ENCODE measurements at places on chromosomes 4 and X.
A peak's percentile ranks its signal among the peaks of the same experiment; 100 is the strongest.

GRCh38 chr4:63211375-63211774 is 1197.9 kb downstream of the TECRL start:
- no peak for DNase-seq

- no peak for DNase-seq
These were observed 83.3 kb downstream of the FAM184B start for GRCh38 chr4:17698116-17698515.

- DNase-seq: no peak
These were observed 128.9 kb downstream of the SH3KBP1 start for GRCh38 chrX:19758539-19758938.

DNA sequence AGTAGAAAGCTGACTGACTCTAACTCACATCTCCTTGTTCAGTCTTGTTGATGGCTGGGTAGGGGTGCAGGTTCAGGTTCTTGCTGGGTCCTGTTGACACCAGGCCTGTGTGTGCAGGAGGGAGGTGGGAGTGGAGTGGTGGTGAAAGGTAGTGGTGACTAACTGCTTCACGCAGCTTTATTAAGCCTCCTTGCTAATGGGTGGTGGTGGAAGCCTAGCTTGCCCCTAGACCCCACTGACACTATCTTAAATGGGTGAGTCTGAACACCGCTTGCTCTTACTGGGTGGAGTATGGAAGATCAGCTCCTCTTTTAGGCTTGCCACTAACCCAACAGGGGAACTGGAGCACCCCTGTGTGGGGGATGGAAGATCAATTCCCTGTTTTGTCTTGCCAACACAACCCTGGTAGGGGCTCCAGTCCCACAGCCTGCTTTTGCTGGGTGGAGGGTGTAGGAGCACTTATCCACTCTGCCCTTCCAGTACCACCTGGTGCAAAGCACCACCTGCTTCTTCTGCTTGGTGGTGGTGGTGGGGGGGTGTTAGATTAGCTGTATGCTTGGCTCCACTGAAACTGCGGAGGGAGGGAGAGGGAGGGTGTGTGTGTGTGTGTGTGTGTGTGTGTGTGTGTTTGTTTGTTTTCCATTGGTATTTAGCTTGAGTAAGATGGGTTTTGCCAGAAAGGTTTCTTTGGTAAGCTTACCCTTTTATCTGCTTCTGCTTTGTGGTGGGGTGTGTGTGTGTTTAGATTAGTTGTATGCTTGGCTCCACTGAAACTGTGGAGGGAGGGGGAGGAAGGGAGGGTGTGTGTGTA is 25.6 kb downstream of the KDM6A start:
- DNase-seq: no peak

GRCh38 chr4:159191989-159192388 is 89.1 kb downstream of the RAPGEF2 start:
- DNase-seq: peak; percentile 67

DNA sequence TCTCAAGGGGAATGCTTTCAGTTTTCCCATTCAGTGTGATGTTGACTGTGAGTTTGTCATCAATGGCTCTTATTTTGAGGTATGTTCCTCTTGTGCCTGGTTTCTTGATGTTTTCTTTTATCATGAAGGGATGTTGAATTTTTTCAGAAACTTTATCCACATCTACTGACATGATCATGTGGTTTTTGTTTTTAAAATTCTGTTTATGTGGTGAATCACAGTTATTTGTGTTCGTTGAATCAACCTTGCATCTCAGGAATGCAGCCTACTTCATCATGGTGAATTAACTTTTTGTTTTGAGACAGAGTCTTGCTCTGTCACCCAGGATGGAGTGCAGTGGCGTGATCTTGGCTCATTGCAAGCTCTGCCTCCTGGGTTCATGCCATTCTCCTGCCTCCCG is 263.1 kb upstream of the KLF3 start:
- DNase-seq: no peak

DNA sequence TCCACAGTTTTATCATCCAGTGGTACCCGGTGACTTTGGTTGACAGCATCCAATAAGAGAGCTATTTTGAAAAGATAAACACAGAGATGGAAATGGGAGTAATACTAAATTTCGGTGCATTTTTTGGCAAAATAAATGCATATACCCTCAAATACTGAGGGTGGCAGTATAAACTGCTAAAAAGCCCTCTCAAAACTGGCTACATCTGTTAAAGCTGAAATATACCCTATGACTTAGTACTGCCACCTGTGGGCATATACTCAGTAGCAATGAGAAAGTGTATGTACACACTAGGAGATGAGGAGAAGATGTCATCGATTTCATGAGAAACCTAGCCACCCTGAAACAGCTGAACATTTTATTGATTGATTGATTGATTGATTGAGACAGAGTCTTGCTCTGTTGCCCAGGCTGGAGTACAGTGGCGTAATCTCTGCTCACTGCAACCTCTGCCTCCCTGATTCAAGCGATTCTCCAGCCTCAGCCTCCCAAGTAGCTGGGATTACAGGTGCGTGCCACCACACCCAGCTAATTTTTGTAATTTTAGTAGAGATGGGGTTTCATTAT is 12.2 kb upstream of the TMEM128 start:
- DNase-seq: peak; percentile 48

GRCh38 chr4:16759931-16760582 is 138.4 kb downstream of the LDB2 start:
- DNase-seq: no peak

DNA sequence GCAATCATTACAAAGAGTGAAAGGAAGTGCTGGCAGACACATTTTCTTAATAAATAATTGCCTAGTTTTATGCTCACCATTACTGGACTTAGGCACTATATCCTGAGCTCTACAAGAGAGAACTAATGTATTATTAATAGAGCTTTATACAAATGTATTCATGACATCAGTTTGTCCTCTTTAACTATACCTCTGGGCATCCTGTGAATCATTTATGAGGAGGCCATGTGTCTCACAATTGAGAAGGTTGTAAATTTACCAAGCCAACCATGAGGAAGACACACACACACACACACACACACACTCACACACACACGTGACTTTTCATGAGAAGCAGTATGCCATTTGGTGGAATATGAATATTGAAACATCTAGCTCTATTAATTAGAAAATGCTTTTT is 728.2 kb downstream of the ARAP2 start:
- DNase-seq: no peak

GRCh38 chr4:110108422-110108821 is 90.0 kb downstream of the ELOVL6 start:
- no peak for DNase-seq

DNA sequence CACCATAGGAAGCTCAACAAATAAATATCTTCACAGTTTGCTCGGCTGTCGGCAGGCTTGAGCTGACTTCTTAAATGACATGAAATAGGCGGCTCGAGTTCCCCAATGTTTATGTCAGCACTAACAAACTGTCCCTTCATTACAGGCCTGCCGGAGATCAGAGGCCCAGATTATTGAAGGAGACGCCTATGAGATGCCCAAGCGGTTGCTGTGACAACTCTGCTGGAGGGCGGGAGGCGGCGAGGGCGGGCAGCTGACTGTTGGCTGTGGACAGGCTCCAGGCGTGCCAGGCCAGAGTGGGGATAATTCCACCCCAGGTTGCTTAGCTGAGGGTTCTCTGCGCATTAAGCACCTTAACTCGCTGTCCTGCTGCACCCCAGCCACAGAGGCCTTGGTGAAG is 39.2 kb upstream of the MSX1 start:
- no peak for DNase-seq

- no peak for DNase-seq
These were observed 113.5 kb upstream of the FAM9A start for GRCh38 chrX:8914681-8915080.

- no peak for DNase-seq
These were observed 119.2 kb upstream of the VCX3B start for GRCh38 chrX:8345473-8345872.

DNA sequence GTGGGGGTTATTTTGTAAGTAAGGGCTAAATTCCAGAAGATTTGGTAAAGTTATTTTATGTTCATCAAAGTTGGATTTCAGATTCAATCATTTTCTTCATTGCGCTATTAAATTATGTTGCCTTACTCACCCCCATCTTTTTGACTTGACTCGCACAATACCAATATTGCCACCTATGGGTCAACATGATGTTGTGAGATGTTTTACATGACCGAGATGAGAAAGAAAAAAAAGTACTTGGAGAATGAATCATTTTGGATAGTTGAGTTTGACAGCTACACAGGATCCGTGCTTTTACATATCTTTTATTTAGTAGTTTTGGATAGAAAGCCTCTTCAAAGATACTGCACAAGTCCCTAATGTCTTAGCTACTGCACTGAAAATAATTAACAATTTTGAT is 224.2 kb upstream of the EMCN start:
- DNase-seq: peak; percentile 31

- no peak for DNase-seq
These were observed 52.7 kb downstream of the HTT-AS start for GRCh38 chr4:3021627-3022026.

DNA sequence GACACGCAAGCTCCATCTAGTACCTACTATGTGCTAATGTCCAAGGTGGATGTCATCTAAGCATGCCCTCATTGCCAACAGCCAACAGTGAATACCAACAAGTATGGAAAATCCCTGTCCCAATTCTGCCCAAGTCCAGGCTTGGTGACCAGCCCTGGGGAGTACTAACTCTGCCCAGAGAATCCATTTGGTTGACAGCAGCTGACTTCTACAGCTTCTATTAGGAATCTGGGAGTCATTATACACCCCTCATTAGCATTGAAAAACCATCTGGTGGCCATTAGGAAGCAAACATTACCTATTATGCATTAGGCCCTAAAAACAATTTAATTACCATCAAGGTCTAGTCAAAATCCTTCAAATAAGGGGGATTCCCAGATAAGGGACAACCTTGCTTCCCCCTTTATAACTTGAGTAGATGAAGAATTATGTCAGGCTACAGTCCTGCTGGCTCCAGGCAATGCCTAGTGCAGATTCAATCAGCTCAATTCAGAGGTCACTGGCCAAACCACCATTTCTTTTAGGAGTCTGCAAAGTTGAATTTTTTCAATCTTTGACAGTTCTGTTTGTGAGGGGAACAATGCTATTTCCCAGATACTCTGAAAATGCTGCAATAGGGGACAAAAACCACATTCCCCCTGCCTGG is 228.0 kb upstream of the LDB2 start:
- DNase-seq: no peak

GRCh38 chr4:123787512-123788080 is 391.0 kb downstream of the SPRY1 start:
- DNase-seq: no peak

GRCh38 chr4:36337665-36338185 is 56.3 kb downstream of the DTHD1 start:
- no peak for DNase-seq

DNA sequence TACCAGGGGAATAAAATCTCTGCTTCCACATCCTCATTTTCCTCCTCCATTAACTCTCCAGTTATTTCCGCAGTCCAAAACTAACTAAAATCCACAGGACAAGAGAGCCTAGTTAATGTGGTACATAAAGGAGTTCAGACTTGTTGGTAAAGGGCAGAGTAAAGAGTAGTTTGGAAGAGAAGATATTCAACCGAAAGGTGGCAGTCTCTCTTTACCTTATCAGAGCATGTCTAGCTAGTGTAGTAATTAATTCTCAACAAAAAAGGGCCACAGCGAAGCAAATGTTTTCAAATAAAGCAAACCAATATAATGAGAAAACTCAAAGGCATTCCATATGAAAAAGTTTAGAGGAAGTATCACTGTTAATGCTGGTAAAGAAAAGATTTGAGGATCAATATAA is 286.5 kb downstream of the GLUD2 start:
- no peak for DNase-seq

DNA sequence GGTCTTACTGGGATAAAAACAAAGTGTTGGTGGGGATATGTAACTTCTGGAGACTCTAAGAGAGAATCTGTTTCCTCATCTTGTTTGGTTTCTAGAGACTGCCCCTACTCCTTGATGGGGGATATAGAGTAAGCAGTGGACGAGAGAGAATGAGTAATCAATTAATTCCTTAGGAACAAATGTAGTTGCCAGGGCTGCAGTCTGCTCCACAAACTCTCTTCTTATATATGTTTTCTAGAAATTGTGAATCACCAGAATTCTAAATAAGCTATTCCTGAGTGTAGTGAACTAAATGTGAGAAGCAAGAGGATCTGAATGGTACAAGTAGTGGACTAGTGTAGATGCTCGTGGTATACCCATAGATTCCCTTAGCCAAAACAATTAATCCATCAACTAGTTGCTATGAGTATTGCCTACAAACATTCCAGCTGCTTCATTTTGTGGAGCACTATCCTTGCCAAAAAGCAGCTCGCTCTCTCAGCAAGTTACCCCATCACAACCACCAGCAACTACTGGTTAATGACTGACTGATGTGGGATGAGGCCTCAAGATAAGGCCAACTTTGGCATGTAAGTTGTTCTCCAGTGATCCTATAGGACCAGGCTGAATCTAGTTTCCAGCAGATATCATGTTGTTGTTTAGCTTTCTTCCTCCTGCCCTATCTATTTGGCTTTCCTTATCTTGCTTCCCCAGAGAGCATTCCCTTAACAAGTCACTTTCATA is 273.0 kb downstream of the SLC7A11 start:
- DNase-seq: peak; percentile 24

DNA sequence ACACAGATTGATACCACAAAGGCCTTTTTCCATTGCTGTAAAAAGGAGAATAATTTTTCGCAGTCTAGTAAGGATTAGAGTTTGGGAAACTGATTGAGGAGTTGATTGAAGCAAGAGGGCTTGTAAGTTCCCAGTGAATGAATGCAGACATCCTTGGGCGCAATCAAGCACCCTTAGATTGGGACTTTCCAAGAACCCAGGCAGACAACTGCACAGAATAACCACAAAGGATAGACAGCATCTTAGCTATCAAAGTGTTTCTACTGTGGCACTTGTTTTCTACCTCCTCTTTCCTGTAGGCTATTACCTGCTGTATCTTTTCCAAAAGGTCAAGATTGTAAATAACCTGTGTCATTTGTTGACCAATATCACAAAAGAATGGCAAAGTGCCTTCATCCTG is 2.6 kb downstream of the COX18 start:
- no peak for DNase-seq

- no peak for DNase-seq
These were observed 11.7 kb downstream of the COQ2 start for GRCh38 chr4:83272900-83273299.

DNA sequence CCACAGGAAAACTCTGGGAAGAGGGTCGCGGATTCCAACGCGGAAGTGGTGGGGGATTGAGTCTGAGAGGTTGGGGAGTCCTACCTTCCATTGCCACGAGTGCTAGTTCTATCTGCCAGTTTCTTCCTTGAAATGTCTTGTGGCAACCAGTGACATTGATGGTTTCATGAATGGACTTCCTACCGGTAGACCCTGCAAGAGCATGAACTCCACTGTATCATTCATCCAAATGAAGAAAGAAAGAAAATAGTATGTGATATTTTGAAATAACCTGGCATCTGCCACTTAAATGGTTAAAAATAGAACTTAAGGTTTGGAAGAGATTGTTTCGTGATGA is 1.1 kb upstream of the SLC10A7 start:
- DNase-seq: no peak

DNA sequence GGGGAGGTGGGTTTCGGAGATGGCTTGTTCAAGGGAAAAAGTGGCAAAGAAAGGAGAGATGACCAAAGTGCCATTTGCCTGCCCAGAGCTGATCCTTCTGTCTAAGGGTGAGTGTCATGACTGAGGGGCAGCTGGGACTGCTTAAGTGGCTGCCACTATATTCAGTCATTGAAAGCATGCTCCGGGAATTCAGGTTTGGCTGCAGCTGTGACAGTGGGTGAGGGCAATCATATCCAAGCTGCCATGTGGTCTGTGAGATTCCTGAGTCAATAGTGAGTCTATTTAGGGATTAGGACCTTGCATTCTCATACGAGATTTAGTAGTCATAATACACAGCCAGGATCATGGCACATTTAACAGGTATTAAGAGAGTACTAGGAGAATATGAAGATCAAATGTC is 138.8 kb upstream of the BANK1 start:
- DNase-seq: no peak
